Kidney epithelial cell (primary cell): ENCODE measurements at places on chromosomes 13 and 19. TPM values are rescaled to one million over a fixed set of nuclear protein-coding genes. Genes with fewer than 3 reads are reported as not detected.

- DNase-seq: no peak
These were observed at the start of gene PODNL1 for GRCh38 chr19:13938301-13939064. TSS of gene PODNL1 (minus strand) at chr19:13938417. CDS start at chr19:13938181, 236 bp downstream.

GRCh38 chr13:38850868-38851626, 139.6 kb downstream of the STOML3 start:
- DNase-seq: no peak

- DNase-seq: no peak
These were observed 137.5 kb downstream of the TNFRSF19 start for GRCh38 chr13:23707674-23708073.

DNA sequence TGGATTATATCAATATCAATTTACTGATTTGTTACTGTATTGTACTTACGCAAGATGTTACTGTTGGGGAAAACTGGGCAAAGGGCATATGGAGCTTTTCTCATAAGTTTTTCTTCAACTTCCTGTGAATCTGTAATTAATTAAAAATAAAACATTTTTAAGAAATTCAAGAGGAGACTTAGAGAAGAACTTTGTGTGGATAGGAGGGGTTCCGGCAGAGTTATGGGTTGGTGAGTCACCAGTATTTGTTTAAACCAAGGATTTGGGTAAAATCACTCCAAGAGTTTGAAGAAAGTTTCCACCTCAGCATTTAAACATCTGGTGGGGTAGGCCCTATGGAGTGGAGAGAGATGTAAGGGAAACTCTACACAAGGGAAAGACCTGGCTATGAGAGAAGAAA, 379.6 kb downstream of the TSHZ3 start:
- DNase-seq: no peak

Gene PRTN3
- total RNA-seq: not detected in 2 replicates

DNA sequence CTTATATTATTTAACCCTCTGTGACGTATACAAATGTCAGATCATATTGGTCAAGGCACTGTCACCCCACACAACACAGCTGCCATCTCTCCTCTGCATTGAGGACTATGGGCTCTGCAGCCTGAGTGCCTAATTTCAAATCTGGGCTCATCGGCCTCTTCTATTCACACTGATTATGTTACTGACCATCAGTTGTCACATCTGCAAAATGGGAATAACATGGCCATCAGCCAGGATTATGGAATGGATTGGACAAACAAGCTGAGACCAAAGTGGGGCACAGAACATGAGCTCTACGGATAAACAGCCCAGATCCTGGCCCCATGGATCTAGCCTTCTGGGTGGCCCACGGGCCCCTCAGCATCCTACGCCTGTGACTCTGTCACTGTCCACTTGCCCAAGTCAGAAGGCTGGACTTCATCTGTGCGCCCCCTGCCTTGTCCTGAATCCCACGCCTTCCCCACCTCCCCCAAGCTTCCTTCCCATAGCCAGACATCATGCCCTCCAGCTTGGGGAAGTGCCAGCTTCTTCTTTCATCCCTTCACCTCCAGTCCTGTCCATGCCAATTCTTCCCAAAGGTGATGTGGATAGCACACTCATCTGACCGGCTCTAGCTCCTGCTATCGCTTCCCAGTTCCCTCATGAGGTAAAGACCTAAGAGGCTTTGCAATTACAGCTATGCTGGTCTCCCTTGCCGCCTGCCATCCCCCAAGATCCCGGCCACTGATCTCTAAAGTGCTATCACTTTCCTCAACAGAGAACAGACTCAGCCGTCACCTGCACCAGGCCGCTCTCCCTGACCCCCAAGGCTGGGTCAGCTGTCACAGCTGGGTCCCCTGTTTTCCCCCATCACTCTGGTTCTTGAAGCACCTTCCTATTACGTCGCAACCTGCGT, 872 bp downstream of the FARSA start:
- no peak for DNase-seq

- no peak for DNase-seq
These were observed 187.7 kb downstream of the DCT start for GRCh38 chr13:94291631-94292322.
